ENCODE measurements at places on chromosomes 16 and 17. TPM values are rescaled to one million over a fixed set of nuclear protein-coding genes. Genes with fewer than 3 reads are reported as not detected.

TAT gene
- not detected for total RNA-seq

CD300E gene
- total RNA-seq: not detected

MRPL38 gene
- total RNA-seq: 18.8 TPM

C17orf75 gene
- total RNA-seq: 11.1 TPM

OR2C1 gene
- total RNA-seq: not detected

- H3K4me1 ChIP-seq: no peaks in the 10 kb centered on the region
- no peak overlapping the region for H3K27ac ChIP-seq
- H3K27me3 ChIP-seq: no peaks in the 10 kb centered on the region
- H3K4me3 ChIP-seq: no peak overlapping the region
- DNase-seq: peak; percentile 31
Observed at GRCh38 chr16:5024632-5025031, 9.1 kb downstream of the NAGPA start.

- no peaks in the 10 kb centered on the region for H3K27me3 ChIP-seq
- H3K36me3 ChIP-seq: no peaks in the 10 kb centered on the region
- no peak overlapping the region for H3K4me3 ChIP-seq
Observed at GRCh38 chr17:31525801-31526549, 134.5 kb downstream of the RAB11FIP4 start.

- H3K4me3 ChIP-seq: no peak overlapping the region
- DNase-seq: no peak
- H3K36me3 ChIP-seq: no peaks in the 10 kb centered on the region
- peaks cover 17% of the 10 kb centered on the region for H3K27me3 ChIP-seq
- no peak overlapping the region for H3K27ac ChIP-seq
Observed at GRCh38 chr16:88994695-88995094, 17.7 kb upstream of the CBFA2T3 start.

DNA sequence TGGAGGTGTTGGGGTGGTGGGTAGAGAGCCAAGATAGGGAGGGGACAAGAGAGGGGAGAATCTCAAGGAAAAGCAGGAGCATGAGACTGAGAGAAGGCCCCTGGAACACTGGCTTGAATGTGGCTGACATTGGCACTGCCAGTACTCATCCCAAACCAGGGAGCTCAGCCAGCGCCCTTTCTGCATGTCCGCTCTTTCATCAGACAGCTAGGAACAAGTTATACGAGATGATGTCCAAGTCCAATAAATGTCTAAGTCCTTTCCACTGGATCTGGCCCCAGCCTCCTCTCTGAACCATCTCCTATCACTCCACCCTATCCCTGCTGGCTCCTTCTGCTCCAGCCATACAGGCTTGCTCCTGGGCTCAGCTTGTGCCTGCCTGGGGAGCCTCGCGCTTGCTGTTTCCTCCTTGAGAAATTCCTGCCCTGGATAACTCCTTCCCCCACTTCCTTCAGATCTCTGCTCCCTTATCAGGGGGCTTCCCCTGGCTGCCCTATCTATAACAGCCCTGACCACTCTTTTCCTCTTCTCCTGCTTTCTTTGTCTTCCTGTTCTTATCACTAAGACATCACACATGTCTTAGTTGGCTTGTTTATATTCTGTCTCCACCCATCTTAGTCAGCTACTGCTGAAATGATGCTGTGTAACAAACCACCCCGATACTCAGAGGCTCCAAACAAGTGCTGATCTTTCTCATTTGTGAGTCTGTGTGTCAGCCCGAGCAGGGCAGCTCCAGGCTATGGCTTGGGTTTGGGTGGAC, 37.1 kb upstream of the MEOX1 start:
- peaks cover 19% of the 10 kb centered on the region for H3K4me1 ChIP-seq
- H3K27me3 ChIP-seq: no peaks in the 10 kb centered on the region
- no peaks in the 10 kb centered on the region for H3K36me3 ChIP-seq
- no peak for DNase-seq

- no peaks in the 10 kb centered on the region for H3K27me3 ChIP-seq
- H3K4me1 ChIP-seq: peaks cover 26% of the 10 kb centered on the region
- DNase-seq: no peak
- H3K27ac ChIP-seq: no peak overlapping the region
- H3K4me3 ChIP-seq: no peak overlapping the region
Observed at GRCh38 chr16:67271446-67271845, 7.9 kb upstream of the PLEKHG4 start.

DNA sequence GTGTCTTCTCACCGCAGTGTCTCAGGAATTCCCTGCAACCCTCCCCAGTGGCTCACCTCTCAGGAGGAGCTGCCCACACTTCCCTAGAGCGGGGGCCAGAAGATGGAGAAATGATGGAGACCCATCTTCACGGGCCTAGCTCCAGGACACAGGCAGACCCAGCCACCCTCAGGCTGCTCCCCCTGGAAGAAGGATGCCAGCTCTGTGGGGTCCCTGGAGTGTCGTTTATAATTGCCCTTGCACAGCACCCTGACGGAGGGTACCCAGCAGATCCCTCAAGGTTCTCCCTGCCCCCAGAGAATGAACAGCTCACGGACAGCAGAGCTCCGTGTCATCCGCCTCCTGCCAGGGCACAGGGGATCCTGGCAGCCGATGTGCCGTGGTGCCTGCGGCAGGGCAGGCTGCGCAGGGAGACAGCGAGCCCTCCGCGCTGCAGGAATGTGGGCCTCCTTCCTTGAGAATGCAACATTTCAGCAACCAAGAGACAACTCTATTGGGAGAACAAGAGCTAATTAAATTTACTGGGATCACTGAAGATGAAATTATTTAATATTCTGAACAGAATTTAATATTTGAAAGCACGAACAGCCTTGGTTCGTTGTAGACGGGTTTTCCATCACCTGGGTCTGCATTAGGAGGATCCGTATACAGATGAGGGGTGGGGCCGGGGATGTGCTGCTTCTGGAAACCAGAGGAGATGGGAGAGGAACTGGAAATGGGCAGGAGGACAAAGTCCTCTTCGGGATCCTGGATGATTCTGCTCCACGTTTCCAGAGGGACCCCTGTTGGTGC, 21.0 kb upstream of the RBFOX3 start:
- DNase-seq: no peak
- H3K4me1 ChIP-seq: no peaks in the 10 kb centered on the region
- H3K4me3 ChIP-seq: no peak overlapping the region
- no peak overlapping the region for H3K27ac ChIP-seq
- no peaks in the 10 kb centered on the region for H3K36me3 ChIP-seq
- H3K27me3 ChIP-seq: peaks cover 22% of the 10 kb centered on the region

DNA sequence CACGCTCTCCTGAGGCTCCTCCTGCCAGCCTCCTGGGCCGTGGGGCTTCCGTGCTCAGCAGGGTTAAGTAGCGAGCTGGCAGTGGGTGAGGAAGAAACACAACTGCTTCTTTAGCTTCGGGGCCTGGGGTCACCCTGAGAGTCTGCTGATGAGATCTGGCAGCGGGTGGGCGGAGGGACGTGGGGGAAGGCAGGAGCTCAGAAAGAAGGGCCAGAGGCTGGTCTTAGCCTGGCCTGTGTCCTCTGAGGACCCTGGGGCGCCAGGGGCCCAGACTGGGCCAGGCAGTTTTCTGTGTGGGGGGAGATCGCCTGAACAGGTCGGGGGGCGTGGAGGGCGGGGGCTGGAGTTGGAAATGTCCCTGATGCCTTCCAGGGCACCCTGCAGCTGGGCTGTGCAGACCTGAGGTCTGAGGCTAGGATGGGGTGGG, 97.8 kb upstream of the GSE1 start:
- peaks cover 31% of the 10 kb centered on the region for H3K4me1 ChIP-seq
- H3K4me3 ChIP-seq: peak overlapping the region; percentile 63
- peak overlapping the region; percentile 92 for H3K27ac ChIP-seq

DNA sequence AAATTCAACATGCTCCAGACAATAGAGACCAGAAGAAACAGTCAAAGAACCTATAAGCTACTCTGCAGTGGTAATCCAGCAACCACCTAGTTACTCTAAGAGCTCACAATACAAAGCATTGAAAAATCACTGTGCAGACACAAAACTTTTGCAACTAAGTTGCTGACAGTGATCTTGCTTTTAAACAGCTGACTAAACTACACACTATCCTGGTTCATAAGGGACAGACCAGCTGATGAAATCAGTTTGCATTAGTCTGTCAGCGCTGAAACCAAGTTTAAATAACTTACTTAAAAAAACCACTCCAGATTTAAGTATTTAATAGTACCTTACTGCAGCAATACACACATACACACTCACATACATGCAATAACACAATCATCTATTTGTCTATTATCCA, 4.6 kb downstream of the VEZF1 start:
- H3K27me3 ChIP-seq: no peaks in the 10 kb centered on the region
- H3K4me1 ChIP-seq: peaks cover 31% of the 10 kb centered on the region
- H3K36me3 ChIP-seq: peaks cover 30% of the 10 kb centered on the region
- H3K27ac ChIP-seq: no peak overlapping the region
- no peak overlapping the region for H3K4me3 ChIP-seq

GRCh38 chr17:16254773-16255400, 37.9 kb downstream of the PIGL start:
- no peak overlapping the region for H3K4me3 ChIP-seq
- no peaks in the 10 kb centered on the region for H3K27me3 ChIP-seq
- H3K27ac ChIP-seq: 0 out of 2 replicates have a peak overlapping the region, but pooled peaks have one; percentile 27
- peaks cover 25% of the 10 kb centered on the region for H3K4me1 ChIP-seq
- H3K36me3 ChIP-seq: no peaks in the 10 kb centered on the region

DNA sequence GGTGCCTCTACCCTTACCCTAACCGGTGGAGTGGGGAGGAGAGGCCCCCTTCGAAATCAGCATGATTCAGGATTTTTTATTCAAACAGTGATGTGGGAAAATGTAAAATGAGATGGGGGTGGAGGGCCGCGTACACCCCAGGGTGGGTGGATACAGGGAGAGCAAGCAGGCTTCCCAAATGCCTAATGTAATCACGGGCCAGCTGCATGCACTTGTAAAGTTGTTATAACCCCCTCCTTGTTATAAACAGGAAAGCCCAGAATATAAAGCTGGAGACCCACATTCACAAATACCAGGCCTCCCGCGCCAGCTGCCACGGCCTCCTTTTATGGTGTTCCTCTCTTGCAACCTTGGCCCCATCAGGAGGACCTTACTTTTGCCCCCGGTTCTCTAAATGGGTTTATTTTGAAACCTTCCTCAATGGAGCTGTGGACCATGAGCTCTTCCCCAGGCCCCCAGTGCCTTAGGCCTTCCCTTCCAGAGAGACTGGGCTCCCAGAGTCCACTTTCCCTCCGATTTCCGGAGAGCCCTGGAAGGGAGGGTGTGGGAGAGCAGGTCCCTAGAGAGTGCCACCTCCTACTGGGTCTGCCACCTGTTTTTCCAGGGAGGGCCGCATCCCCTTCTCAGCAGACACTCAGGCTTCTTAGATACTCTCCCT, 906 bp upstream of the FOXL1 start:
- H3K36me3 ChIP-seq: no peaks in the 10 kb centered on the region
- peak overlapping the region; percentile 86 for H3K27ac ChIP-seq

- no peaks in the 10 kb centered on the region for H3K36me3 ChIP-seq
- peaks cover 6% of the 10 kb centered on the region for H3K27me3 ChIP-seq
- DNase-seq: no peak
- peaks cover 5% of the 10 kb centered on the region for H3K4me1 ChIP-seq
- no peak overlapping the region for H3K27ac ChIP-seq
Observed at GRCh38 chr17:20225162-20226115, 216.3 kb downstream of the SPECC1 start.

DNA sequence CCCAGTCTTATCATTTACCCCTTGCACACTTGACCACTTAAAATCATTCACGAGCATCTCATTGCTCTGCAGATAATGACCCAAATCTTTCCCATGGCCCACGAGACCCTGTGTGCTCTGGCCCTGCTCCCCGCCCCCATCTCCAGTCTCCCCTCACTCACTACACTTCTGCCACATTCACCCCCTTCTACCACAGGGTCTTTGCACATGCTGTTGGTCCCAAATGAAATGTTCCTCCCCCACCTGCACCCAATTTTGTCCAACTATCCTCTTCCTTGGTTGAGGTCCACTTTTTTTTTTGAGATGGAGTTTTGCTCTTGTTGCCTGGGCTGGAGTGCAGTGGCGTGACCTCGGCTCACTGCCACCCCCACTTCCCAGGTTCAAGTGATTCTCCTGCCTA, 39.2 kb downstream of the CCDC42 start:
- H3K27ac ChIP-seq: no peak overlapping the region
- H3K27me3 ChIP-seq: peaks cover 43% of the 10 kb centered on the region
- no peaks in the 10 kb centered on the region for H3K36me3 ChIP-seq
- H3K4me3 ChIP-seq: no peak overlapping the region

GRCh38 chr17:1743088-1743439, 393 bp downstream of the SERPINF2 start:
- H3K27me3 ChIP-seq: no peaks in the 10 kb centered on the region
- 0 out of 2 replicates have a peak, but pooled peaks cover 2% of the 10 kb centered on the region for H3K4me1 ChIP-seq
- no peaks in the 10 kb centered on the region for H3K36me3 ChIP-seq
- no peak for DNase-seq

- DNase-seq: no peak
- H3K36me3 ChIP-seq: no peaks in the 10 kb centered on the region
- H3K27me3 ChIP-seq: no peaks in the 10 kb centered on the region
- H3K4me1 ChIP-seq: peaks cover 22% of the 10 kb centered on the region
- H3K4me3 ChIP-seq: no peak overlapping the region
Observed at GRCh38 chr16:50500171-50500874, 47.9 kb upstream of the NKD1 start.

DNA sequence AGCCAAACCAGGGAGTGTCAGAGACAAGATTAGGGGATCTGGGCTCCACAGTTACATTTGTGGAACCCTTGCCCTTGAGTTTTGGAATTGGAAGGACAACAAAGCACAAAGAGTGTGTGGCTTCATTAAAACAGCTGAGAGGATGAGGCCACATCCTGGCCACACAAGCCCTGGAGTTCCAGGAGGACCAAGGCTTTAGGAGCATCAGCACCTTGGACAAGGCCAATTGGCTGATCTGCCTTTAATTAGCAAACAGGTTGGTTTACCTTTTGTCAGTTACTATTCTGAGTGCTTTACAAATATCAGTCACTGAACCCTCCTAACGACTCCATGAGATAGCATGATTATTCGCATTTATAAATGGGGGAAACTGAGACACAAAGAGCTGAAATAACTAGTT, 54.7 kb downstream of the SLC6A2 start:
- H3K36me3 ChIP-seq: no peaks in the 10 kb centered on the region
- peaks cover 27% of the 10 kb centered on the region for H3K27me3 ChIP-seq
- H3K4me1 ChIP-seq: no peaks in the 10 kb centered on the region
- H3K27ac ChIP-seq: no peak overlapping the region
- peak; percentile 14 for DNase-seq

DNA sequence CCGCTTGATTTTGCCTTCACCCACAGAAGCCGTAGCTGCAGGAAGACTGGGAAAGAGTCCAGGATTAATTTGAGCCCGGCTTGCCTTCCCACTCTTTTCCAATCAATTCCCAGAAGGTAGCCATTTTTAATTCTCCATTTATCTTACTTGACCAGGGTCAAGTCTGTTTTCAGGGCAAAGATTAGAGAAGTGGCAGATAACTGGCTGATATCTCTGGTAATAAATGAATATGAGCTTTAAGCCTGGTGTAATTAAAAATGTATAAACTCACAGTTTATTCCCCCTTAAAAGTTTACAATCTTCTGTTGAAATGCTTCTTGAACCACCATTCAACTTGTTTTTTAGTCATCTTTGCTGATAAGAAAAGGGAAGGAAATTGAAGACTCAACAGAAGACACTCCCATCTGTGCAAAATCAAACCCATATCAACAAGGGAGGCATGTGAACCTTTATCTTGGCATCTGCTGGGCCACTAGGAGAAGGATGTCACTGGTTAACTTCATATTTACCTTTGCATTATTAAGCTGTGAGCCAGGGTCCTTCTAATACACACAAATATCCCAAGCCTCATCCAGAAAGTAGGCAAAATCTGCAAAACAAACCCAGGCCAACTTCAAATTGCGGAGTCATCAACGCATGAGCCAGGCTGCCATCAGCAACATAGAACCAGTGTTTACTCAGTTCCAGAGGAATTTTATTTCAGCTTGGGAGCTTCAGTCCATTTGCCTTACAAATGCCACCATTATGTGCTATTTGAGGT, 314.6 kb upstream of the MAF start:
- H3K27ac ChIP-seq: no peak overlapping the region
- DNase-seq: no peak
- no peaks in the 10 kb centered on the region for H3K27me3 ChIP-seq
- no peaks in the 10 kb centered on the region for H3K4me1 ChIP-seq
- H3K4me3 ChIP-seq: no peak overlapping the region
- no peaks in the 10 kb centered on the region for H3K36me3 ChIP-seq

- H3K4me3 ChIP-seq: no peak overlapping the region
- H3K27me3 ChIP-seq: no peaks in the 10 kb centered on the region
Observed at GRCh38 chr16:80586476-80586875, 45.7 kb downstream of the DYNLRB2 start.
